Nephron progenitor cell (in vitro differentiated cells): ENCODE measurements at places on chromosomes 12 and 14.
A peak's percentile ranks its signal among the peaks of the same experiment; 100 is the strongest.

DNA sequence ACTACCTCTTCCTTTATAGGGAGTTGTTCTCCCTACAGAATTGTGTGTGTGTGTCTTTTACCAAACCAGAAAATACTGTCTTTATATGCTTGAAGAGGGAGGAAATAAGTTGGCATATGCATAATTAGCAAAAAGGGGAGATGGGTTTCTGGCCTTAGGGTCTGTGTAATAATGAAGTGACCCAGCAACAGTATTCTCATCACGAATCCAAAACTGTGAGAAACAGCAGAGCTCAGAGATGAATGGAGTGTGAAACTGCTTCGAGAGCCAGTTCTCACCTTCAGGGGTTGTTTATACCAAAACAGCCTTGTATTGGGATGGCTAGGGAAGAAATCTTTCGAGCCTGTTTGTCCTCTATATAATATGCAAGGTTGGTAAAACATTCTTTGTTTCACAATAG is 227.5 kb downstream of the MON2 start:
- no peak for DNase-seq

- DNase-seq = peak; percentile 25
Observed at GRCh38 chr14:96917442-96917963, 120.3 kb downstream of the VRK1 start.

- DNase-seq = no peak
Observed at GRCh38 chr12:15797818-15798217, 8.6 kb upstream of the EPS8 start.

DNA sequence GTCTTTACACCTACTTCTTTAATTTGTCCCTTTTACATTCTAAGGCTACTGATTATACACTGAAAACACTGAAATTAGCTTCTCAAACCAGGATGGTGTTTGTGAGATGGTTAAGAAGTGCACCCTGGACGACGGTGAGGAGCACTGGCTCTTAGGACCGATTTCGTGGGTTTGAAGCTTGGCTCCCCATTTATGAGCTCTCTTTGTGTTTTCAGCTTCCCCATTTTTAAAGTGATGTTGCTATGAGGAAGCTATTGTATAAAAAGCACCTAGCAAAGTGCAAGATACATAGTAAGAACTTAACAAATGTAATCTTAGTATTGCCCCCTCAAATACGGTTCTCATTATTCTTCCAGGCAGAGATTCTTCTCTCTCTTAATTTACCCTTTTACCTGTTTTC is 4.7 kb downstream of the NFYB start:
- DNase-seq = no peak

- DNase-seq = no peak
Observed at GRCh38 chr14:70257526-70257925, 68.8 kb upstream of the SLC8A3 start.

- DNase-seq = no peak
Observed at GRCh38 chr12:106088811-106089485, 49.8 kb downstream of the NUAK1 start.

- DNase-seq = no peak
Observed at GRCh38 chr12:124131659-124132058, 158.6 kb downstream of the ZNF664 start.

- peak; percentile 47 for DNase-seq
Observed at GRCh38 chr12:50222275-50222783, 55.2 kb upstream of the CERS5 start.

GRCh38 chr12:49649445-49649844 is 26.1 kb downstream of the PRPF40B start:
- no peak for DNase-seq

DNA sequence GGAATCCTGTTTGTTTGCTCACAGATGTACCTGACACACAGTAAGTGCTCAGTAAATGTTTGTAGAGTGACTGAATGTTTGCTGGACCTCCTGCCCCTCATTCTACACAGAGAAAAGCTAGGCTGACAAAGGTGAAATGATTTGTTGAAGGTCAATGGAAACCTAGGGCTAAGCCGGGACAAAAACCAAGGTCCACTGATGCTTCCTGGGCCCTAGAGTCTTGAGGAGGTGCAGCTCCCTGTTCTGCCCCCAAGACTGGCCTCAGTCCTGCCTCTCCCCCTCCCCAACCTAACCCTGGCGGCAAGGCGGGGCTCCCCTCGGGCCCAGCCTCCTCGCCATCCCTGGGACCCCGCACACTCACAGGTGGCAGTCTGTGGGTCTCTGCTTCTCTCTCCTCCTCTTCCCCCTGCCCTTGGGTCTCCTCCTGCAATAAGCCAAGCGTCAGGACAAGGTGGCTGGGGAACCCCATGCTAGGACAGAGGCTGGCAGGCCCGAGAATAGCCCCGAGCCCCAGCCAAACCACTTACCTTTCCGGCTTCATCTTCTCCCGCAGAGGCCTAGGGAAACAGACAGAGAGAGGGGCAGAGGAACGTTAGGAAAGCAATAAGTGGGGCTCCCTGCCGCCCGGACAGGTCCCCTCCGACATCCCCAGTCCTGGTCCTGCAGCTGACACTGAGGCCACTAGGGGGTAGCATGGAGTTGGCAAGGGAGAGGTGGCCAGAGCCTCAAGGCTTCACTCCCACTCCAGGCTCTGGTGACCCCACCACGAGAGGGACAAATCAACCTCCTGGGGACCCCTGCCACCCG is 9.3 kb downstream of the PGF start:
- DNase-seq = peak; percentile 90

DNA sequence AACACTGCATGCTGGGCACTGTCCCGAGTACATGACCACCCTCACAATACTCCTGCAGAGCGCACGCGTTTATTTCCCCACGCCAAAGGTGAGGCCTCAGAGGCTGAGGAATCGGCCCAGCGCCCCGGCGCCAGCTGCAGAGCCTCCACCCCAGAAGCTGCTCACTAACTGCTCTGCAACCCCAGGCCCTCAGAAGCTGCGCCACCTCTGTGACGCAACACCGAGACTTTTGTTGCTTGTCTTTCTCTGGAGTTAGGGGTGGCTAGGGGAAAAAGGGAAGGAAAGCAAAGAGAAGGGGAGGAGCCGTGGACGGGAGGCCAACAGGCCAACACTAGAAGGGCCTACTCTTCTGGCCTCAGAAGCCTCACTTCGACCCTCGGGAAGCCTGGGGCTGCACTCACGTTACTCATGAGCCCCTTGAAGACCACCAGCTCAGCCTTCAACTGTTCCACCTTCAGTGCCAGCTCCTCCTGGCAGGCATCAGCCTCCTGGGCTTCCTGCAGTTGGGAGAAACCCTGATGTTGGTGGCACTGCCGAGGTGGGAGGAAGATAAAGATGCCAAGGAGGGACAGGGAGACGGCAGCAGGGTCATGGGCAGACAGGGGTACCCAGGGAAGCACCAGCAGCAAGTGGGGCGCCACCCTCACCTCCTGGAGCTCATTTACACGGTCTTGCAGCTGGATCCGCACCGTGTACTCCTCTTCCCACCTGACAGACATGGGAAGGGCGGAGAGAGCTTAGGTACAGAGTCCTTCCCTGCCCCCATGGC is 5.4 kb downstream of the IFFO1 start:
- no peak for DNase-seq

- no peak for DNase-seq
Observed at GRCh38 chr12:47189728-47190127, 110.0 kb upstream of the AMIGO2 start.

GRCh38 chr12:94100211-94100627 is 48.2 kb upstream of the PLXNC1 start:
- DNase-seq = no peak

DNA sequence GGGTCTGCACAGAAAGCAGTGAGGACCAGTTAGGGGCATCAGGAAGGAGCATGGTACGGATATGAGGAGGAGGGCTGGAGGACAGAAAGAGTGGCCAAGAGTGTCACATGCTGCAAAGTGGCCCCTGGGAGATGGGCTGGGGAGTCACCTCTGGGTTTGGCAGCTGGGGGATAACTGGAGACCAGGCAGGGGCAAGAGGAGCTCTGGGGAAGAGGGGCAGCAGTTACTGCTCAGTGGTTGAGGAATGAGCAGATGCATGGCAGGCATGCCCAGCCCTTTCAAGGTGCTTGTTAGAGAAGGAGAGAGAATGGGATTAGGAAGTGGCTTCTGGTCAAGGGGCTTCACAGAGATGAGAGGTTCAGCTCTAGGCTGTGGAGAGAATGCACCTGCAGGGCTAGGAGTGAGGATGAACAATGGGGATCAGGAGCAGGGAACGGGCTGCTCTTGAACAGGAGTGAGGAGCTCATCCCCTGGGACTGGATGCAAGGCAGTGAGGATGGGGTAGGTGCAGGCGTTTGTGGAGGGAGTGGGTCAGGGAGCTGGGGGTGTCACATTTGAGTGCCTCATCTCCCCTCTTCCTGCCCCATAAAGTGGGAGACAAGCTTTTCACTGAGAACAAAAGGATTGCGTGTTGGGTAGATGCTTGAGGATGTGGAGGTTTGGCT is 127.5 kb downstream of the PAPOLA start:
- DNase-seq = no peak

DNA sequence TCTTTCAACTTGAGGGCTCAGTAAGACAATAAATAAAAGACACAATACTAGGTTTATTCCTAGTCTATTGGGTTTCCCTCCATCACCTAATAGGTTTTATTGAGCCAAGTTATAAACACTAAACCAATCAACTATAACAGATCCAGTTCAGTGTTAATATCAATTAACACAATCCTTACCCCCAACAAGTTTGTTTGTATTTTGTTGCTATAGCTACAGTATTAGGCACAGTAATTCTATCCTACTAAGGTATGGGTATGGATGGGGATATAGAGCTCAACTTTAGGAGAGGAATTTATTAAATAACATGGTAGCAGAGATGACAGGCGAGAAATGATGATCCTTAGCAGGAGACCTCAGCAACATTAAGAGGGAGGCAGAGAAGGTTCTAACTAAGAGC is 13.3 kb downstream of the PPP4R3A start:
- DNase-seq = no peak

DNA sequence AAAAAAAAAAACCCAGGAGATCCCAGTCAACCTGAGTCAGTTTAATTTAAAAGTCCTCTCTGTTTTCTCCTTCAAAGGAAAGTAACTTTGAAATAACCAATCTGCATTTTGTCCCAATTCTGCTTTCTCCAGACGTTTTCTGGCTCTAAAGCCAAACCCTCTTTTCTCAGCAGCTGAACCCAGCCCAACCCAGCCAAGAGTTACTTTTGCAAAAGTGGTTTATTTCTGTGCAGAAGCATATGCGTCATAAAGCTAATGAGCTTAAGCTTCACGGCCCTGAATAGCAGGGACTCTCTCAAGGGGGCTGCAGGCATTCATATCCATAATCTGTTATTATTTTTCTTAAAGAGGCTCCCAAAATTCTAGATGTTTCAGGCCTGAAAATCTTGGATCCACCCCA is 176.6 kb downstream of the GALC start:
- no peak for DNase-seq

DNA sequence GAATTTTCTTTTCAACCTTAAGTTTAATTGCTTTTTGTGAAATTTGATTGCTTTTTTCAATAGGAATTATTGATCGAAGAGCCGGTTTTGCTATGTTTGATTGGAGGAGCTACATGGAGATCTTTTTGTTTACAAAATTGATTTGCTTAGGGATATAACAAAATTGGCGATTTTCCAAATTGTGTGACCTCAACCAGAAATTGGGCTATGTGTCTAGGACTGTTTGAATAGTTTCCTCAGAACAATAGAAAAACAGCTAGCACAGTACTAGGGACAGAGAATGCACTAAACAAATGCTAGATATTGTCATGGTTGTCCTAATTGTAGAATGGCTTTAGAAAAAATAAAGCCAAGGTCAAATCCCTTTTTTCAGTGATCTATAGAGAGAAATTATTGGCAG is 2.4 kb downstream of the SLC17A8 start:
- DNase-seq = no peak

DNA sequence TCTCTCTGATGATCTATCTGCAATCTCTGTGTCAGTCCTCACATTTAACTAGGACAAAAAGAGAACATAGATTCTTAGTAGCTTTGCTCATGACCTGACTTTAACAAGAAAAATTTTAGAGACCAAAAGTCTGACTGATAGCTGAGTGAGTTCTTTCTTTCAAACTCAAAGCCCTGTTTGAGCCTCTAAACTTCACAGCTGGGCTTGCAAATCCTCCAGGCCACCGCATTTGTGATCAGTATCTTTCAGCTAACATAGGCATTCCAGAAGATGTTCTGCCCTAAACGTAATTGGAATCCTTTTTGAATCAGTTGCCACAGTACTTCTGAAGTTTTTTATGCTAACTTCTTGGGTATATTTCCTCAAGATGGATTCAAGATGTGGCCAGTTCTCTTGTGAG is 459.0 kb downstream of the DPF3 start:
- no peak for DNase-seq

DNA sequence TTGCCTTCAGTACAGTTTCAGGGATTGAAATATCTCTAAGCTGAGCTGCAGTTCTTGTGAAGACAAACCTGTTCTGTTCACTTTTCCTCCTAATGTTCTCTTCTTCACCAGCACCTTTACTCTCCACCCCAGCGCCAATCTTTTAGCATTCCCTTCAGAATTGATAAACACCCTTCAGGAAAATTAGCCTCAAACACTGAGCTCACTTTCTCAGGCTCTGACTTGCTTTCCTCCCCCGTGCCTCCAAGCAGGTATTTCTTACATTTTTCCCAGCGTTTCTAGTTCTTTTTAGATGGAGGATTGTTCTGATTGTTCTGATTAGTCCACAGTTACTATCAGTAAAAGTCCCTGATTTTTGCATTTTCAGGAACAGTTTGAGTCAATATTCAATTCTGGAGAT is 88.5 kb upstream of the EVL start:
- no peak for DNase-seq

GRCh38 chr14:69013943-69014782 is 35.1 kb upstream of the ACTN1 start:
- DNase-seq = peak; percentile 31

DNA sequence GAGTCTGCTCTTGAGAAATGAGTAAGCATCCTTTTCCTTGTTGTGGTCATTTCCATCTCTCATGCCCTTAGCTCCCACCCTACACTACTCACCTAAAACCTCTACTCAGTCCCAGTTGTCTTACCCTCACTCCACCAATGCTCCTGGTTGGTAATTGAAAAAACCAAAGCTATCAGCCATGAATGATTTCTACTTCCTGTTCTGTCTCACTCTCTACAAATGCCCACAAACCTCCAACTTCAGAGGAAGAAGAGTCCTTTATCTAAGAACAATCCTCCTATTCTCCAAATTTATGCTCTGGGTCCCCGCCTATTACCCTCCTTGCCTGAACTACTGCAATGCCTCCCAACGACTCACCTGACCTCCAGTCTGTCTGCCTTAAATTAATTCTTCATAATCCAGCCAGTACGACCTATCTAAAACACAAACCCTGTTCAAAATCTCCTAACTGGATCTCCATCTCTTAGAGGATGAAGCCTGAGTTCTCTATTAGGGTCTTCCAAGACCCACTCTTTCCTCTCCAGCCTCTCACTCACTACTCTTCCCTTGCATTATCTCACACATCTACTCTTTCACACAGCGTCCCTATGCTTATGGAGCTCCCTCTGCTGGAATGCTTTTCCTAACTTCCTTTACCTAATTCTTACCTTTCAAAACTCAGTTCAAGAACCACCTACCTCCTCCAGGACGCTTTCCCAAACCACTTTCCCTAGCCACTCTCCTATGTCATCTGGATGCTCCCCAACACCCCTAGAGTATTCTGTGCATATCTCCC is 2.2 kb downstream of the DHRS1 start:
- no peak for DNase-seq
